ENCODE measurements at places on chromosomes 2 and 18. TPM values are rescaled to one million over a fixed set of nuclear protein-coding genes. Genes with fewer than 3 reads are reported as not detected.
A peak's percentile ranks its signal among the peaks of the same experiment; 100 is the strongest.

The APLF gene
- 2.1 TPM for total RNA-seq

- DNase-seq = peak; percentile 90
These were observed 171.6 kb upstream of the PIEZO2 start for GRCh38 chr18:11320986-11321385.

DNA sequence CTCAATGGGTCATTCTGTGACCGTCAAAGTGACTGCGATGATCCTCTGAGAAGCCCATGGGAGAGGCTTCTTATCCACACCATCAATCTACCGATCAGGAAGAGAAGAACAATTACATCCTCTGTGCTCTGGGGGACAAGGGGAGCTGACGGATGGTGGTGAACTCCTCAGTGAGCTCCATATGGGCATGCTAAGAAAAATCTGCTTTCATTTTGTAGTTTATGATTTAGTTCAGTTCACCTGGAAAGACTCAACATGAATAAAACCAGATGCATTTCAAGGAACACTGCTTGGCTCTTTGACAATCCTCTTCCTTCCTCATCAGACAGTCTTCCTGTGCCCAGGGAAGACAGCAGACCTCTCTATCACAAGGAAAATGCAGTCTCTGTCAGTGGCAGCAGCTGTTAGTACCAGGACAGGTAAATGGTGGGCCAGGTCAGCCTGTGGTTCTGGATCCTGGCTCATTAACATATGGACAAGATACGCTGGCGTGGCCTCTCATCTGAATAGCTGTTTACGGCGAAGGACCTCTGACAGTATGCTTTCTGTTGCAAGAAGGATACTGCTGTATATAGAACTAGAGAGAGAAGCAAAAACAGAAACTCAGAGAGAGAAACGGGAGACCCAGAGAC, 176.9 kb downstream of the BCL2 start:
- no peak for DNase-seq

DNA sequence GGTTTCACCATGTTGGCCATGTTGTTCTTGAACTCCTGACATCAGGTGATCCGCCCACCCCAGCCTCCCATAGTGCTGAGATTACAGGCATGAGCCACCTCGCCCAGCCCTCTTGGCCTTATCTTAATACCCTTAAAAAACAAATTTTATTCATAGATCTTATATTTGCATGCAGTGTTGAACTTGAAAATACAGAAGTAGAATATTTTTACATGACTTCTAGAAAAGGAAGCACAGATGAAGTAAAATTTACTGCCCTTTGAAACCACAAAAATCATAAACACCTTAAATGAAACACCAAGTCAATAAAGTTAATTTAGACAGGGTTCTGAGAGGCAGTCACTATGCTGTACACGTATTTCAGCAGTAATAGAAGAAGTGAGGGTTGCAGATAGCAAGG, 145.7 kb downstream of the CERS6 start:
- DNase-seq = no peak

GRCh38 chr2:144518748-144519596, 947 bp downstream of the ZEB2 start:
- DNase-seq = no peak

- no peak for DNase-seq
These were observed 603.7 kb upstream of the ZEB2 start for GRCh38 chr2:145123606-145124005.

The C1QL2 gene
- total RNA-seq = not detected

The DYNAP gene
- not detected for total RNA-seq

The PSMA8 gene
- not detected for total RNA-seq

The AGXT gene
- not detected for total RNA-seq

DNA sequence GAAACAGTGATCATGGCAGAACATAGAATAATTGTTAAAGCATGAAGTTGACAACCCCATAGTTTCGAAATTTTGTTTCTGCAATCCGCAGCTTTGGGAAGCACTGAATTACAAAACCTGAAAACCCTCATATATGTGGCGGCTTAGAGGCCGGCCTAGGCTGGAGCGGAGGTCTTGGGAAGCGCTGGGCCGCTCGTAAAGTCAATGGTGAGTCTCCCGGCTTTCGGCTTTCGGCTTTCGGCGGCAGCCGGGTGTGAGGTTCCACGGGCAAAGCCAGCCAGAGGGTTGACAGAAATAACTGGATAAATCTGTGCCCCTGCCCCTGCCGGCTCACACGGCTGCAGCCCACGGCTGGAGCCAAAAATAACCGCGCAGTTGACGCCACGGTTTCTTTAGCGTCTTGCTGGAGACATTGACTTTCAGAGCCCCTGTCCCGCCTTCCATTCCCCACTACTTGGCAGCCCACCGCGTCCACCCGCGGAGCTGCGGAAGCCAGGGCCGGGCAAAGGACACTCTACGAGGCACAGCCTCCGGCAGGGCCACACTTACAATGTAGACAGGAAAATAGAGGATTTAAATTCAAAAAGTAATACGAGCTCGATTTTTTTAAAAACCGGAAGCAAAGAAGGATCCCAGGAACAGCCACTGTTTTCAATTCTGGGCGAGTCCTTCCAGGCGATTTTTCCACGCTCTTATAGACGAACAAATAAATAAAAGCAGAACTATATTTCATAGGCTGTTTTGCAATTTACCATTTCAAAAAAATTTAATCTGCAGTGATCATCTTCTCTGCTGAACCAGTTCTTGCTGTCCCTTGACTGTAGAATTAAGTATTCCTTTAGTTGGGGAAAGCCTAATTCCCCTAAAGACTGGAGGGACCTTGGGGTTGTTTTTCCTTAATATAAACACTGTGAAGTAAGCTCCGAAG, 28.3 kb upstream of the ATP6V1B1 start:
- DNase-seq = no peak

DNA sequence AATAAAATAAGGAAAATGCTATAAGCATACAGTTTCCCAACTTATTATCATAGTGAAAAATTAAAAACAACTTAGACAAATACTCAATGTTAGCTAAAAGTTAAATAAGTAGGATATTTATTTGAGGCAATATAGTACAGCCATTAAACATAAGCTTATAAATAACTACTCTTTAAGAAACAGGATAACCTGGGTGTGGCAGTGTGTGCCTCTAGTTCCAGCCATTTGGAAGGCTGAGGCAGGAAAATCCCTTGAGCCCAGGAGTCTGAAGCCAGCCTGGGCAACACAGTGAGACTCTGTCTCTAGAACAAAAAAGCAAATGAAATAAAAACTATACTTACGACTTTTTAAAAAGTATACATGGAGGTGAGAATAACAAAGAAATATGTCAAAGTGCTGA, 39.7 kb downstream of the VIL1 start:
- DNase-seq = no peak

DNA sequence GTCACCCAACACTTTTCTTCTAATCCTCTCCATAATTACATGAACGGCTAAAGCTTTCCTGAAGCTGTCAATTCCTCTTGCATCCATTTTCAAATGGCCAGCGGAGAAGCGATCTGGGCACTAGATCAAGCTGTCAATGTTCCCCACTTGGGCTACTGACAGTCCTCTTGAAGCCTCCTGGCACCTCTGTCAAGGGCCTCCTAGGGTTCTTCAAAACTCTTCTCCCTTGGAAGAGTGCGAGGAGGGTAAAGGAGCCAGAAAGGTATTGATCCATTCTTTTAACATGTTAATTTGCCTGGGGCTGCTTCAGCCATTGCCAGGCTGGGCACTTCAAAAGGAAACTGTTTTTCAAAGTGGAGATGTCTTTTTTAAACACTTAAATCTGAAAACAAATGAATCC, 19.8 kb downstream of the EPHA4 start:
- no peak for DNase-seq

The DLX1 gene
- total RNA-seq = 8.4 TPM

The B3GNT7 gene
- total RNA-seq = not detected

DNA sequence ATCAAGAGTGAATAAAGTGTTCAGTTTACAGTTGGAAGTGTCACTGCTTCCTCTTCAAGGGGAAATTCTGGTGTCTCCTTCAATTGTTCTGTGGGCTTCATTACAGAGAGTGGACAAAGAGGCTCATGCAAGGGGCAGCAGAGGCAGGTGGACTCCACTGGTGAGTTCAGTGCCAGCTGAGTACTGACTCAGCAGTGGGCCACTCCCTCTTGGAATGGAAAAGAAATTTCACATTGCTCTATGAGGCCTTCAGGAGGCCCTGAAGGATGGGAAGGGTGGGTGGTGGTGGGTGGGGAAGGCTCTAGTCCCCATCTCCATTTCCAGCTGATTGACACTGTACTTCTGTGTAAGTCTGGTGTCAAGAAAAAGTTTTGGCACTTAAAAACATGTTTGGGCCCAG, 66.4 kb downstream of the PRELID3A start:
- no peak for DNase-seq

DNA sequence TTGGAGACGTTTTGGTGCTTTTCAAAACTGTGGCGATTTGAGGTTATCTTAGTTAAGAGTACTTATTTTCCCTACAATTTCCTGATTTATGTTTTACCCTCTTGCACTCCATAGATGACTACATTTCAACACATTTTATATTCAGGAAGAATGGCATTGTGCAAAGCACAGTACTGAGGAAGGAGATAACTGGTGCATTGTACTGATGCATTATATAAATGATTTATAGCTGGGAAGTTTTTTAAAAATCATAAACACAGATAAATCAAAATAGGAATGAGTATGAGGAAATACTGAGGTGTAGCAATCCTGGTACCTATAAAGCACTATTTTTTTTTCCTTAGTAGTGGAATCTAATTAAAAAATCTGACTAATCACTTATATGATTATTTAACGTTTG, 5.6 kb downstream of the REL start:
- no peak for DNase-seq

The ACKR3 gene
- 1.0 TPM for total RNA-seq

DNA sequence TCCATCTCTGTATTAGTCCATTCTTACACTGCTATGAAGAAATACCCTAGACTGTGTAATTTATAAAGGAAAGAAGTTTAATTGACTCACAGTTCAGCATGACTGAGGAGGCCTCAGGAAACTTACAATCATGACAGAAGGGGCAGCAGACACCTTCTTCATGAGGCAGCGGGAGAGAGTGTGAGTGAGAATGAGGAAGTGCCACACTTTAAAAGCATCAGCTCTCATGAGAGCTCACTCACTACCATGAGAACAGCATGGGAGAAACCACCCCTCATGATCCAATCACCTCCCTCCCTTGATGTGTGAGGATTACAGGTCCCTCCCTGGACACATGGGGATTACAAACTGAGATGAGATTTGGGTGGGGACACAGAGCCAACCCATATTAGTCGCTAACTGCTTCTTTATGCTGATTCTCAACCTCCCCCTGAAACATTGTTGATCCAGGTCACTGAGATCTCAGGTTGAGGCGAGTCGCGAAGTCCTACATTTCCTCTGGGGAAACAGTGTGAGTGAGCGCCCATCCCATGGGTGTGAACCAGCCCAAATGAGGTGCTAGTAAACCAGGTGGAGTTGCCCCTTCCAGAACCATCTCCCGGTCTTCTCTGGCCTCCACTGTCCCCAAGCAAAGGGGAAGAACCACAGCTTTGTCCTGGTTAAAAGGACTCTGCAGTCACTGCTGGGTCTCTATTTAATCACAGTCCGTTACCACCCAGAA, 123.8 kb downstream of the CAPN13 start:
- DNase-seq = no peak

DNA sequence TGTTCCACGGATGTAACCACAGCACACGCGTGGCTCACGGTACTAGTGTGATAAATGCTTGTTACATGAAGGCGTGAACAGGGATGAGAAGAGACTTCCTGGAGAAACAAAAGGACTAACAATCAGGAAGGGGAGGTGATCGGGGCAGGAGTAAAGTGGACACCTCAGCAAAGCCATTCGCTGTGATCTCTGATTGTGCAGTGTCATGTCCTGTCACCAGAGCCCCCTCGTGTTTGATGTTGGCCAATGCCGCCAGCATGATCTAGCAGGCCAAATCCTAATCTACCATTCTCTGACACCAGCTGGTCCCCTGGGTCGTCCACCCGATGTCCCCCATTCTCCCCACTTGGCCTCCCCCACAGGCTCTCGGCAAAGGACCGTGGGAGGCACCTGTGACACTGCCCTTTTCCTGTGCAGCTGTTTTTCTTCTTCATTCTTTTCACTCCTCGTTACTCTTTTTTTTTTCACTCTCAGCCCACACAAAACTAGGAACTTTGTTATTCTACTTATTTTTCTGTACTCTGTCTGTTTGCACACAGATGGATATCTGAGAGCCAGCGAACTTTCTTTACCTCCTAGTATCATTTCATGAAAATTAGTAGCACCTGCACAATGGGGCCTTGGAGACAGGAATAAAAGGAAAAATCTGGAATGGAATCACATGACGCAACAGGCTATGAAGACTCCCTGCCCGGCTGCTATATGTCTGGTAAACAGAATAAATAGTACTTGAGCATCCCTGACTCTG, 146.8 kb downstream of the TGIF1 start:
- DNase-seq = peak; percentile 78

DNA sequence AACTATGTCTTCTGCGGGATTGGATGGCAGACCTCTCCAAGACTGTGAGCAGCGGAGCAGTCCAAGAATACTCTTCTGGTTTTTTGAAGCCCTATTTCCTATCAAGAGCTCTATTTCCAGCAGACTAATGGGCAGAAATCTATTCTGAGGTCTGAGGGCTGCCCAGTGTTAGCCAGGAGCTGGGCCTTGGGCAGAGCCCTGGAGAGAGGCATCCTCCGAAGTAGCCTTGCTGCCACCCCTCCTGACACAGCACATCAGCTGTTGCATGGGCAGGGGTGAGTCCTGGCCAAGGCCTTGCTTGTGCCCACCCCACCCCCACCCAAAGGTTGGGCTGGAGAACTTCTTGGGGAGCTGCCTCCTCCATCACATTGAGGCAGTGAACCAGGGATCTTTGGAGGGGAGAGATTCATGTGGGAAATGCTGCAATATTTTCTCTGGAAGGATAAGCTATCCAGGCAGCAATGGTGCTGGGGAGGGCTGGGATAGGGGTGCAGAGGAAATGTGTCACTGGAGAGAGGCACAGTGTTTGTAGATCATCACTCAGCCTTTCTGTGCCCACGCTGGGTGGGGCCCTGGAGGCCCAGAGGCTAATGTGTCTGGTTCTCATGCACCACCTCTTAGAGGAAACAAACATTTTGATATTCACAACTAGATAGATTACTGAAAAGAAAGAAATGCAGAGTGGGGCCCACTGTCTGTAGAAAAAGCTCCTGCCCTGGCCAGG, 104.7 kb downstream of the VSNL1 start:
- DNase-seq = no peak

GRCh38 chr2:23519334-23519651, 134.3 kb downstream of the KLHL29 start:
- DNase-seq = no peak

DNA sequence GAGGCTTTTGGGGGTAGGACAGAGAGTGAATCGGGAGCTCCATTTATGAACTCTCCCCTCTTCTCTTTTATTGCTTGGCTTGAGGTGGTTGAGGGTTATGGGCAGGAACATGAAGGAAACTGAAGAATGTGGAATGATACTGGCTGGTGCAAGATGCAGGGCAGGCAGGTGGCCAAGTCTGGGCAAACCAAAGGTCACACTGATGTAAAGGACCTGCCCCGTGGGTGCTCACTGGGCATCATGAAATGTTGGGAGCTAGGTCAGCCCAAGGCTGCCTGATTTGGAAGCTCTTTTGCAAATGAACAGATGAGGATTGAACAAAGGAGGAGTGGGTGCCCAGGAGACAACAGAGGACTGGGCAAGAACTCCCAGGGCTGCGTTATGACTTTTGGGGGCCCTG, 328.9 kb downstream of the CLIP4 start:
- DNase-seq = no peak

- DNase-seq = no peak
These were observed 74.6 kb upstream of the RNF152 start for GRCh38 chr18:61967252-61967891.

- no peak for DNase-seq
These were observed 29.3 kb upstream of the UPP2 start for GRCh38 chr2:158072361-158072760.

The MAL gene
- not detected for total RNA-seq

- DNase-seq = no peak
These were observed 71.3 kb upstream of the TWSG1 start for GRCh38 chr18:9263264-9263663.

The SAG gene
- total RNA-seq = not detected
